ENCODE measurements at places on chromosomes 16 and 17.

GRCh38 chr16:51057969-51058337 is 93.1 kb downstream of the SALL1 start:
- DNase-seq: no peak

GRCh38 chr17:32520737-32521404 is 34.1 kb downstream of the CDK5R1 start:
- no peak for DNase-seq

- no peak for DNase-seq
These were observed 84.6 kb downstream of the GP2 start for GRCh38 chr16:20242568-20243255.

- no peak for DNase-seq
These were observed 377 bp downstream of the SLC13A5 start for GRCh38 chr17:6712854-6713129.

GRCh38 chr16:1133810-1134520 is 18.9 kb upstream of the CACNA1H start:
- no peak for DNase-seq

GRCh38 chr17:36936455-36937000 is 747 bp upstream of the LHX1 start:
- no peak for DNase-seq
